ENCODE measurements at places on chromosomes 6 and 20. TPM values are rescaled to one million over a fixed set of nuclear protein-coding genes. Genes with fewer than 3 reads are reported as not detected.

DNA sequence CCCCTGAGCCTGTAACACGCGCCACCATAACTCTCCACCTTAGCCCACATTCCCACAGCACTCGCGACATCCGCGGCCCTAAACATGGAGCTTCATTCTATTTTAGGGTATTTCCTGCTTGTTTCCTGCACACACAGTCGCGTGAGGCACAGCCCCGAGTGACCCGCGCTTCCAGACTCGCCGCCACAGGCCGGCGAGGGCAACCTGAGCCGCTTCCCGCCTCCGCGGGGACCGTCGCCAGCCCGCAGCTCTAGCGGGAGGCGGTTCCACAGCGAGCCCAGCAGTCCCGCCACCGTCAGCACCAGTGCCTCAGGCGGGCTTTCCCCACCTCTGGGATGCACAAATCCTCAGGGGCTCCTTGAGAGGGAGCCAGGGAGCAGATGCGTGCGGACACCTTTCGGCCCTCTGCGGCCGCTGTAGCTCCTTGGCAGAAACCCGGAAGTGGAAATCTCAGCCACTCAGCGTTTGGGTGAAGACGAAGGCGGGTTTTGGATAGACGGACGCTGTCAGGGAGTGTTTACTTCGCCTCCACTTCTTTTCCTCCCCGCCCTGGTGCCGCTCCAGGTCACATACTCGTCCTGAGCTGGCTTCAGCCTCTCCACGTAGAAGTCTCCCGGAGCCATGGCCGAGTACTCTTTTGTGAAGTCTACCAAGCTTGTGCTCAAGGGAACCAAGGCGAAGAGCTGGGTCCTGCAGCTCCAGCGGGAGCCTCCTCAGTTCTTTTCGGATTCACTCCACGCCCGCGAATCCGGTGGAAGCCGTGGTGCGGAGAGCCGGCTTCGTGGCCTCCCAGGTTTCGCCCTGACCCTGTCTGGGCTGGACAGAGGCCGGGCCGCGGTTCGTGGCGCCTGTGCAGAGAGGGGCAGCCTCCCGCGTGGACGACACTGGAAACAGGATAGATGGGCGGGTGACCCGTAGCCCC is 2177.4 kb upstream of the DEFB115 start:
- H3K36me3 ChIP-seq, result no peaks in the 10 kb centered on the region
- no peak overlapping the region for H3K4me3 ChIP-seq
- no peak overlapping the region for H3K27ac ChIP-seq
- DNase-seq, result peak; percentile 3
- no peaks in the 10 kb centered on the region for H3K27me3 ChIP-seq

- peaks cover 2% of the 10 kb centered on the region for H3K27me3 ChIP-seq
- no peak overlapping the region for H3K27ac ChIP-seq
- H3K36me3 ChIP-seq, result no peaks in the 10 kb centered on the region
- H3K4me1 ChIP-seq, result no peaks in the 10 kb centered on the region
Observed at GRCh38 chr6:17001188-17001587, 100.7 kb upstream of the STMND1 start.

- H3K27ac ChIP-seq, result no peak overlapping the region
- H3K4me3 ChIP-seq, result no peak overlapping the region
- H3K36me3 ChIP-seq, result no peaks in the 10 kb centered on the region
- no peak for DNase-seq
Observed at GRCh38 chr20:15220778-15221565, 883.6 kb upstream of the FLRT3 start.

GRCh38 chr6:82397962-82398692 is 34.5 kb downstream of the TPBG start:
- H3K4me1 ChIP-seq, result no peaks in the 10 kb centered on the region
- no peak overlapping the region for H3K4me3 ChIP-seq
- H3K27me3 ChIP-seq, result no peaks in the 10 kb centered on the region
- no peaks in the 10 kb centered on the region for H3K36me3 ChIP-seq
- H3K27ac ChIP-seq, result no peak overlapping the region
- no peak for DNase-seq

DNA sequence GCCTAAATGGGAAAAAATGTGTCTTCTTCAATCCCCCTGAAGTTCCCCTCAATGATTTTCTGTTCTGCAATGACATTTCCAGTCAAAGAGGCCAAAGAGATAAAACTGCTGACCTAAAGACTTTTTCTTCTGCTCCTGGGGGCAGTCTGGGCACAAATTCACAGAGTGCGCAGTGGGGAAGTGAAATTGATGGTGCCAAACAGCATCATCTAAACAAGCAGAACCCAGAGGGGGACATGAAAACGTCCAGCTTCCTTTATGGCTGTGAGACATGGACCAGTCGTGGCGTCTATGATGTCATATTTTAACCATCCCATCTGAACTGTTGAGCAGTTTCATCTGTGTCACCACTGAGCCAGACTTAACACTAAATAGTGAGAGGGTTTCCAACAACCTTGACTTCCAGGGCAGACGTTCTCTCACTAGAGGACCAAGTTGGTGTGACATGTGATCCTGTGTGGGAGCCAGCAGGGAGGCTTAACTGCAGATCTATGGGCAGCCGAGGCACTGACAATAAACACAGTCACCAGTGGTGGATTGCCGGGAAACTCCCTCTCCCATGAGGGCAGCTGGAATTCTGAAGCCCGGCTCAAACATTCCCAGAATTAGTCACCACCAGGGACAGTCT is 12.4 kb downstream of the SCML4 start:
- H3K27ac ChIP-seq, result no peak overlapping the region
- peaks cover 10% of the 10 kb centered on the region for H3K4me1 ChIP-seq
- no peak overlapping the region for H3K4me3 ChIP-seq

GRCh38 chr20:46118481-46119020 is 437 bp downstream of the CD40 start:
- no peak for DNase-seq
- H3K27ac ChIP-seq, result peak overlapping the region; percentile 60
- no peaks in the 10 kb centered on the region for H3K4me1 ChIP-seq
- no peaks in the 10 kb centered on the region for H3K27me3 ChIP-seq
- peak overlapping the region; percentile 49 for H3K4me3 ChIP-seq

DNA sequence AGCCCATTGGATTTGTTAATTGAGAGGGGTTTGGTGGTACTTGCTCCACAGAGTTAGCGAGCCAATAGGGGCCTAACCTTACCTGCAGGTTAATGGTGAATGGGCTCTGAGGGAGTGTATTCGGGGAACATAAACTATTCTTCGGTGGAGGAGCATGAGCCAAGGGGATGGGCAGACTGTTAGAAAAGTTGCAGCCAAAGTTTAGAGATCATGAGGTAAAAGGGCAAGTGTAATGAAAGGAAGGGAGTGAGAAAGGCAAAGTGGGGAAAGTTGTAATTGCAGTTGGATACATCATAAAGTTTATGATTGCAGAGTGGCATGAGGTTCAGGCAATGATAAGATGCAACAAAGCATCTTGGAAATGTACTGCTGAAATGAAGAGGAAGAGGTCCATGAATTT is 142.1 kb upstream of the TBX18 start:
- no peak for DNase-seq
- no peaks in the 10 kb centered on the region for H3K27me3 ChIP-seq
- H3K36me3 ChIP-seq, result no peaks in the 10 kb centered on the region
- H3K27ac ChIP-seq, result no peak overlapping the region
- H3K4me1 ChIP-seq, result no peaks in the 10 kb centered on the region
- H3K4me3 ChIP-seq, result no peak overlapping the region

Gene MACROD2
- not detected for total RNA-seq

Gene PI3
- not detected for total RNA-seq

All from T-cell (primary cell).